DMS153 (cell line): ENCODE measurements at places on chromosomes 12 and 14.

- no peak for DNase-seq
Measured at GRCh38 chr12:108312073-108312659, 26.9 kb downstream of the CMKLR1 start.

GRCh38 chr12:25156061-25156460 is 38.9 kb downstream of the DNAI7 start:
- DNase-seq: no peak

GRCh38 chr12:537772-538171 is 78.0 kb downstream of the B4GALNT3 start:
- DNase-seq: peak; percentile 86

- peak; percentile 41 for DNase-seq
Measured at GRCh38 chr14:98959958-98960616, 311.9 kb downstream of the BCL11B start.

GRCh38 chr12:47611906-47612305 is 93.9 kb downstream of the RPAP3 start:
- DNase-seq: no peak

DNA sequence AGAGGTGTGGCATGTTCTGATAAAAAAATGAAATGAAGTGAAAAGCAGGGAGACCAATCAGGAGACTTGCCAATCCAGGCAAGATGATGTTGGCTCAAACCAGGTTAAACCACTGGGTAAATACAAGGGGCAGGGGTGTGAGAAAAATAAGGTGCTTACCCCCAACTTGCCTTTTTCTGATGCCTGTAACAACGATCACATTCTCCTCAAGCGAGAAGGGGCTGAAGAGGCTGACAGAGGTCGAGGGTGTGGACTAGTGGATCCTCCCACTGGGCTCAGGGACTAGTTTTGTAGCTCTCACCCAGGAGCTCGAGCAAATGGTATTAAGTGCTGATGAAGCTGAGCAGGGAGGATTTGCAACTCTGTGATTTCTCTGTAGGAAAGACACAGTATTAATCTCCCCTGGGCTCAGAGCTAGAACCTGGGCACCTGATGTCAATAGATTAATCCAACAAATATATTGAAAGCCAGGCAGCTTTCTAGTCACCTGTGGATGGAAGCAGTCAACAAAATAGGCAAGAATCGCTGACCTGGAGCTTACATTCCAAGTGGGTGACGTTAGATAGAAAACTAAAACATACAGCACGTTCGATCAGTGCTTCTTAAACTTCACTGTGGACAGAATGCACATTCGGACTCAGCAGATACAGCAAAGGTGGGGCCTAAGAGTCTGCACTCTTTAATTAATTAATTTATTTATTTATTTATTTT is 15.2 kb upstream of the EAPP start:
- DNase-seq: no peak

DNA sequence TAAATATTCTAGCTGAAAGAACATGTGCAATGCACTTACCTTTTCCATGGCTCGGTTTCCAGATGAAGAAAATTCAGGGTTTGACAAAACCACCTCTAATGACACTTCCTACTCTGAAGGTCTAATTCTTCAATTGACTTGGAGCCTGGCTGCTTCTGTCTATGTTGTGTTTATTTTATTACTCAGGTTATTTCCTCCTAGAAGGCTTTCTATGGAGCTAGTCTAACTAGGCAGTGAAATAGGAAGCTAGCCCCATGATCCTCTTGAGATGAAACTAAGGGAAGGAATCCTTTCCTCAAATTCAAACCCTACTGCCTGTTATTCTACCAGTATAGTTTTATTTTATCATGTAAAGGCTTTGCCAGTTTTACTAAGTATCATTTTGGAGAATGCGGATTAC is 20.9 kb upstream of the IFNG-AS1 start:
- peak; percentile 37 for DNase-seq

DNA sequence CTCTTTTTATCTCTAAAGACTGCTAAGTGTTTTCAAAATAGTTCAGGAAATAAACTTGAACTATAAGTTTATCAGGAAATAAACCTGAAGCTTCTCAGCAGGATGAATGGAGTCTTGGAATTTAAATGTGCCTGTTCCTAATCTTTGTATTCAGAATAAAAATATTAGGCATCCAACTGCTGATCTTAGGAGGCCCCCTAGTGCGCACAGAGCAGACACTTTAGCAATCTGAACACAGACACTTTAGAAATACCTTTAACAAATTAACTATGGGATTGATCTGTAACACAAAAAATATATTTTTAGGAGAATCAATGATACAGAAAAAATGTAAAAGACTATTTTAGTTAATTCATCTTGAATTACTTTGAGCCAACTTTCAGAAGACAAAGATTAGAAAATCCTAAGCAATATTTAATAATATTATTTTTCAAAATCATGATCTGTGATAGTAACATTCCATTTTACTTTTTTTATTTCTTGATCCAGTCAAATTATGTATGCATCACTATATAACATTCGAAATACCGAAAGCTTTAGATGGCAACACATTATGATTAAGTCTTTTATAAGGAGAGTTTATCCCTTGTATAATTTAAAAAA is 80.9 kb downstream of the SLC41A2 start:
- DNase-seq: no peak

- no peak for DNase-seq
Measured at GRCh38 chr14:50084666-50085065, 31.7 kb downstream of the VCPKMT start.

- DNase-seq: no peak
Measured at GRCh38 chr14:66196670-66197069, 289.5 kb upstream of the CCDC196 start.

DNA sequence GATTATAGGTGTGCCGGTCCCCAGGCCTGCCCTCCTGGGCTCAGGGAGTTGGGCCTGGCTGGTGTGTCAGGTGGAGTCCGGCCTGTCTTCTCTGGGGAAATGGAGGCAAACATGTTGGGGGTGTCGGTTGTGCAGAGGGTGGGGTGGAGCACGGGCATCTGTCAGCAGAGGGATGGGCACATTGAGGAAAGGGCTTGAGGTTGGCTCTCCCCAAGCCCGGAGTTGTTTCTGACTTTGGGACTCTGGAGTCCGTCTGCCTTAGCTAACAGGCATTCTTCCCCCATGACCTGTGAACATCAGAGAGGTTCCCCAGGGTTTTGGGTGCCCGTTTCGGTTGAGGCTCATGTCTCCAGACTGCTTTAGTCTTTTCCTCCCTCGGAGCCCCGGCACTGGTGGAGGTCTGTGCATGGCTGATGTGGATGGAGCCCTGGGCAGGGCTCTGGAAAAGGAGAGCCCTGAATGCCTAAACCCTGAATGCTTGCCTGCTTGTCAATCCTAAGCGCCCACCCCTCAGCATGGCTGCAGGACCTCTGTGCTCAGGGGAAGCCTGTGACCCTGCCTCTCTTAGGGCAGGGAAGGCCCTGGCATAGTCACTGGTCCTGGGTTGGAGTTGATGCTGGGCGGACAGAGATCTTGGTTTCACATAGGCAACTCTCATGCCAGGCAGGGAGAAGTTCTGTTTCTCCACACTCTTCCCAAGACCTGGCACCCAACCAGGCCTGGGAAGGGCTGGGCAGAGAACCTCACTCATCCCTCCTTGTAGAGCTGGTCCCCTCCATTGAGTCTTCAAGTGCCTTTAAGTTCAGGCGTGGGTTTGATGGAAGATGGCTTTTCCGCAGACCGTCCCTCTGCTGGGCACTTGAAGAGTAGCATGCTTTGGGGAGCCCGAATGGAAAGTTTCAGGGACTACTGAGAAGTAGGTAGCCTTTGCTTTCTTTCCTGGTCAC is 12.9 kb downstream of the NYNRIN start:
- peak; percentile 15 for DNase-seq

- no peak for DNase-seq
Measured at GRCh38 chr12:93116632-93117031, 187.5 kb upstream of the EEA1 start.

- no peak for DNase-seq
Measured at GRCh38 chr14:23602181-23603095, 23.8 kb upstream of the JPH4 start.

- DNase-seq: no peak
Measured at GRCh38 chr12:57539134-57539768, 7.7 kb downstream of the DCTN2 start.

- no peak for DNase-seq
Measured at GRCh38 chr14:24151404-24152080, 4.2 kb downstream of the RNF31 start.

GRCh38 chr12:88192426-88192825 is 50.3 kb downstream of the TMTC3 start:
- no peak for DNase-seq

- no peak for DNase-seq
Measured at GRCh38 chr12:95413576-95413975, 60.4 kb upstream of the METAP2 start.

DNA sequence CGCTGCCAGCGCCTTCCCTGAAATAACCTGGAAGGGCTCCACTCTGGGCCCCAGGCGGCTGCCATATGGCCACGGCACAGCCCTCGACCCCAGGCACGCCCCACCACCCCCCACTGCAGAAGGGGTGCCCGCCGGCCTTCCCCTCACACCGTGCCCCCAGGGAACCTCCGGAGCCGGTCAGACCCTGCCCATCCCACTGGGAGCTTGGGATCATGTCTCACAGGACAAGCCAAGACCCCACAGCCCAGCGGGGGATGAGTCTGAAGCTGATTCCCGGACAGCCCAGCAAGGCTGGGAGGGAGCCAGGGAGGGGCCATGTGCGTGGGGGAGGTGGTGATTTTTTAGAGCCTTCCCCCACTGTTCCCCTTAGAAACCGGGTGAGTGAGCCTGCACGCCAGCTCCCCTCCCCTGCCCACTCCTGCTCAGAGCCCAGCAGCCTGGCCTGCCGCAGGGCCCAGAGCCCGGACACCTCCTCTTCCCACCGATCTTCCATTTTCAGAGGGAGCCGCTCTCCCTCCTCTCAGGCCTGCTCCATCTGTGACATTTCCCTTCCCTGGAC is 1.4 kb downstream of the RIMBP2 start:
- no peak for DNase-seq

DNA sequence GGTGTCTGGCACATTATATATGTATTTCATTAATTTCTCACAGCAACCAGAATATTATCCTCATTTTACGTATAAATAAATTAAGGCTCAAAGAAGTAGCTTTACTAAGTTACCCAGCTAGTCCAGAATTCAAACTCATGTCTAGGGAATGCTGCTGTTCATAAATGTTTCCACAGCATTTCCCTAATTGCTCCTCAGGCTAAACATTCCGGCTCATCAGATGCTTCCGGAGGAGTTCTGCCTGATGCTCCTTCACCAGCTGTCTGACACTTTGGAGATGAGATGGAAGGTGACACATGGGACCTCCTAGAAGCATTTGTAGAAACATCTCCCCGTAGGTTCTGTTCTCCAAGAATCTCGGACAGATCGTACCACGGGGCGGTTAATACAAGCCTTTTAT is 12.1 kb downstream of the KRT85 start:
- DNase-seq: no peak

GRCh38 chr12:127240249-127240929 is 1026.6 kb upstream of the TMEM132C start:
- DNase-seq: no peak

DNA sequence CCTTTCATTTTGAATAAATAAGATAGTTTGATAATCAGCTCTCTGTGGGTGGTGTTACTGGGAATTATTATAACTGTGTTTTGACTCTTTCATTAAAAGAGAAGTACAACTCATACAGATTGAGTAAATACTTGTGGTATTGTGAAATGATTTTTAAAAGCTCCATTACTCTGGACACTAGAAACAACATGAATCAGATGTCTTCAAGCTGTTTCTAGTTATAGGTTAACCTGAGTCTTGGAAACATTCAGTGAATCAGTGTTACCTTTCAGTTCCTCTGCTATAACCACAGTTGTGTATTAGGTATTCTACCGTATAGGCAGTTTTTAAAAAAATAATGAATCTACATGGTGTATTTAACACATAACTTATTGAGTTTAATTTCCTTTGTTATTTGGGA is 128.4 kb upstream of the SSTR1 start:
- DNase-seq: no peak

GRCh38 chr12:32627976-32628375 is 51.1 kb upstream of the DNM1L start:
- no peak for DNase-seq

- no peak for DNase-seq
Measured at GRCh38 chr12:58629376-58629775, 290.9 kb downstream of the LRIG3 start.

- DNase-seq: no peak
Measured at GRCh38 chr12:20528208-20528607, 159.9 kb downstream of the PDE3A start.

DNA sequence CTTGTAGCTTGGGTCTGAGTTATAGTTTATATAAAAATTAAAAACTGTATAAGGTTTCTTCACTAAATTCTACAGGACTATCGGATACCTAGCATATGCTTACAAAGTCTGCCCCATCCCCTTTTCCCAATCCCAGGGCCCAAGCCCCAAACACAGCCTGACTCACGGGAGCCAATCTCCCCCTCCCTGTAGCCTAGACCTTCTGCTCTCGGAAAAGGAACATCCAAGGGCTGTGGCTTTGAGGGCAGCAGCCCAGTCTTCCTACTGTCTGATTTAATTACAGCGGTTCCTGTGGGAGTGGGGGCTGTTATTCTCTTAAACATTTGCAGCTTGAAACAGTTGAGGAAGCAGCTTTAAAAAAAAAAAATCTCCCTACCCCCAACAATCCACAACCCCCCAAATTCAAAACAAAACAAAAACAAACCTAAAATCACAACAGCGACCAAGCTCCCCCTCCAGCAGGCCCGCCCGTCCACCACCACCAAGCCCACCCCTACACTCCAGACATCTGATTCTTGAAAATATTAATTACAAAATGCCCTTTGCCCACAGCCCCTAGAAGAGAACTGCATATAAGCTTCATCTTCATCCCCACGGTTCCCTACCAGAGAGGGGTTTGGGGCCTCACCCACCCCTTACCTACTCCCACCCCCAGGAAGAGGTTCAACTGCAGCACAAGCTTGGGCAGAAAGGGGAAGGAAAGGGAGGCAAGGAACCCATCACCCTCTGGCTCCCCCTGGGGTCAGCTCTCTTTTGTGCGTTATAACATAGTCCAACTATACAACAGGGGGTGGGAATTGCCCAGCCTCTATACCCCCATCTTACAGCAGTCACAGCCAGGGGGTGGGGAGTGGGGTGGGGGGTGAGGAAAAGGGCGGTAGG is 1.1 kb upstream of the PRKAG1 start:
- DNase-seq: no peak

- DNase-seq: no peak
Measured at GRCh38 chr12:89984846-89985245, 276.2 kb upstream of the ATP2B1 start.

DNA sequence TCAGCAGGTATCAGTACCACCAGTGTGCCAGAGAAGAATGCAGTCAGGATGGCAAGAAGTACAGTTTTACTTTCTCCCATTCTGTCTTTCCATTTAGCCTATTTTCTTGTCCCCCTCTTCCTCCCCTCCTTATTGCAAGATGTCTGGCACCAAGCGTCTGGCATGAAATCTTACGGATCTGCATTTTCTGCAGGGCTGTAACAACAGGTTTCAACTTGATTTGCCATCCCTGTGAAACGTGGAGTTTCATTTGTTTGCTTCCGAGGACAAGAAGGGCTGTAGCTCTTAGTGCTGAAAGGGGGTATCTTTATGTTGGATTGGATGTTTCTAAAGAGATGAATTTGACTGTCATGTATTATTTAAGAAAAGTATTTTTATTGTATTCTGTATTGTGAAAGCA is 1110.6 kb downstream of the BCL11B start:
- DNase-seq: no peak
